ENCODE measurements at places on chromosomes 4 and X.

- no peak for DNase-seq
Measured at GRCh38 chrX:96909291-96909690, 25.6 kb downstream of the RPA4 start.

DNA sequence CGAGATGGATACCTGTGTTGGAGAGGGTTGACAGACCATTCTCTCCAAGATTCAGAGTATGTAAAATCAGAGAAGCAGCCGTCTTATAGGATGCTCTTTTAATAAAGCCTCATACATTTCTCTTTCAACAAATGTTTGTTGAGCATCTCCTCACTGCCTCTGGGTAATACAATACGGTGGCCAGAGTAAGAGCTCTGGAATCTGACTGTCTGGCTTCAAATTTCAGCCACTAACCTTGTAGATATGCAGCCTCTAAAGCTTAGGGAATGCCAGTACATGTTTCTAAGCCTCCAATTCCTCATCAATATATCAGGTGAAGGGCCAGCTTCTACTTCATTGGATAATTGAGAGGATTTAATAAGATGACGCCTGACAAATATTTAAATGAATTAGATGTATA lies 61.3 kb downstream of the CLNK start:
- no peak for DNase-seq

GRCh38 chrX:136202889-136203288 lies 48.3 kb downstream of the MAP7D3 start:
- no peak for DNase-seq

GRCh38 chr4:150315175-150315574 lies 236.9 kb downstream of the DCLK2 start:
- DNase-seq = no peak

GRCh38 chrX:145848448-145848847 lies 30.8 kb downstream of the SLITRK2 start:
- DNase-seq = no peak

DNA sequence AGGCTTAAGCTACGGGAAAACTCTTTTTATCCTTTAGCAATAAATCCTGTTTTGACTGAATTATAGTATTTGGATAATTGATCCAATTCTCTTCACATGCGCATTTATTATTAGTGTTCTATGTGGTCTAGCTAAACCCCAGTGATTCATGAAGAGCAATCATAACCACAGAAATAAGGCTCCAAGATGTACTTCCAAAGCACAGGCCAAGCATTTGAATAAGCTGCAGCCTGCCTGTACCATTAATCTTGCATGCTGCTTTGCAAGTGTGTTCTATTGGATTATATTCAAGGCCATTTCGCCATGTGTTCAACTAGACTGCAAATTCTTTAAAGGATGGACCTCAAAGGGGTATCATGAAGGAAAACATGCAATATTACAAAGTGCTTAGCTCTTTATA lies 385.2 kb upstream of the FAT1 start:
- DNase-seq = no peak

GRCh38 chrX:46903458-46904242 lies 8.6 kb upstream of the JADE3 start:
- peak; percentile 75 for DNase-seq

DNA sequence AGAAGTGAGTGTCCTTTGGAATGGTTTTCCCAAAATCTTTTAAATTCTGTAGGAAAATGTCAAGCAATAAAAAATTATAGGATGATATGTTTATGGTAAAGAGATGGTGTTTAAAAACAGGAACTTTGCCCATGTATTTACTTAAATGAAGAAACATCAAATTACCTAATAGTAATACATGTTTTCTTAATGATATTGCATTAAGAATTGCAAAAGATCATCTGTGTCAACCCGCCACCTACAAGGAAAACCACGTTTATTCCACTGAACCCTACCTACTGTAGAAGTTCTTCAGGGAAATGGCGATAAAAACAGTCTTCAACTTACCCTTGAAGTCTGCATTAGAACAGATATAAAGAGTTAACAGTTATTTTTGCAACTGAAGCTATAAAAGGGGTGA lies 67.2 kb upstream of the NDP start:
- DNase-seq = no peak

DNA sequence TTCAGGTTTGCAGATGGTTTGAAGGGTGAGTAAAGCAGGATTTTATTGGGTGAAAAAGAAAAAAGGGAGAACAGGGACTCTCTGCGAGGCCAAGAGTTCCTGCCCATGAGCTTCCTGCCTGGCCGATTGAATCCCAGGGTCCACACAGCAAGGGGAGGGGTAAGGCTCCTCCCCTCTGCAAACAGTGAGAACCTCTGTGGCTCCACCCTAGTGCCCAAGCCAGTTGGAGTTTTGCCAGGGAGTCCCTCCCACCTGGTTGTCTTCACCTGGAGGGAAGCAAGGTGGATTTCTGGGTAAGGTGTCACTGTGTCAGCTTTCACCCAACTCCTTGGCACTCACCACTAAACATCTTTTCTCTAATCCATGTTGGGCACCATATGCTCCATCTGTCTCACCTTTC lies 70.9 kb downstream of the PDHA2 start:
- DNase-seq = no peak

- DNase-seq = no peak
Measured at GRCh38 chr4:10951306-10951705, 266.7 kb upstream of the CLNK start.

- no peak for DNase-seq
Measured at GRCh38 chrX:97672138-97672537, 788.4 kb downstream of the RPA4 start.

- DNase-seq = no peak
Measured at GRCh38 chr4:147578051-147578476, 39.1 kb upstream of the TMEM184C start.

- DNase-seq = no peak
Measured at GRCh38 chr4:184680698-184681097, 31.2 kb downstream of the PRIMPOL start.

DNA sequence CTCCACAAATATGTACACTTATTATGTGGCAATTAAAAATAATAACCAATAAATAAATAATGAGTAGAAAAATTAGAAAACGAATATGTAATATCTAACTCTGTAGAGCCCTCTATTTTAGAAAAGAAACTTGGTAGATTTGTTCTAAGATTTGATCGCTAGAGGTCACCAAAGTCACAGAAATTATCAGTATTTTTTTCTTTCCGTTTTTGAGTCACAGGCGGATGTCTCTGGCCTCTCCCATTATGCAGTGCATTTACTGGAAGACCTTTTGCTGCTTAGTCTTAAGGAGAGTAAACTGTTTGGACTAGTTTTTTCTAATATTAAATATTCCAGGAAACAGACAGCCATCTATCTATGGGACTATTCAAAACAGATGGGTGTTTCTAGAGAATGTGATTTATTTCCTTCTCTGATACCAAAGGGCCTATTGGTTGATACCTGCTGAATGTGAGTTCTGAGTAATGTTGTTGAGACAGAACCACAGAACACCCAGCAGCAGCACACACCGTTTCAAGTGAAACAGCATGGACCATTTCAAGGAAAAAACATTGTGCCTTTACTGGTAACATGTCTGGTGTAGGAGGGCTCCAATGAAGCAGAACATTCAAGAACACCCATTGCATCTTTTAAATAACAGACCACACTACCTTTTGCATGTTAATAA lies 34.0 kb upstream of the GYPA start:
- DNase-seq = no peak

GRCh38 chr4:105558277-105558676 lies 5.9 kb downstream of the ARHGEF38 start:
- DNase-seq = no peak

DNA sequence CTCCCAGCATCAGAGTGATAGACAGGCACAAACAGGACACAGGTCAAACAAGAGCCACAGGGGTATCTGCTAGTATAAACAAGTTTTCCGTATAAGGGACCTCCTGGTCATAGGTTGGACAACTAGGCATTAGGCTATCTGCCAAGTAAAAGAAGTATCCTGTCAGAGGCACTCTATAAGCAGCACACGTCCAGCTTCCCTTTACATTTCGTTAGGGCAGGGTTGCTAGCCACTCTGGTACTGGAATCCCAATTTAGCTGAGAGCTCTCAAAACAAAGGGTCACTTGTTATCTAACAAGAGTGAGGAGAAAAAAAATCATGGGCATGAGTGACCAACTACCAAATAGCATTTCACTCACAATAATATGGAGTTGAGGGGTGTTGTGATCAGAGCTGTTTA lies 780.7 kb upstream of the DIAPH2 start:
- DNase-seq = no peak

GRCh38 chr4:184647266-184648053 lies 1.8 kb downstream of the CASP3 start:
- no peak for DNase-seq

GRCh38 chr4:41329361-41329760 lies 72.6 kb downstream of the UCHL1 start:
- DNase-seq = no peak

GRCh38 chr4:31674313-31674947 lies 954.3 kb downstream of the PCDH7 start:
- no peak for DNase-seq

DNA sequence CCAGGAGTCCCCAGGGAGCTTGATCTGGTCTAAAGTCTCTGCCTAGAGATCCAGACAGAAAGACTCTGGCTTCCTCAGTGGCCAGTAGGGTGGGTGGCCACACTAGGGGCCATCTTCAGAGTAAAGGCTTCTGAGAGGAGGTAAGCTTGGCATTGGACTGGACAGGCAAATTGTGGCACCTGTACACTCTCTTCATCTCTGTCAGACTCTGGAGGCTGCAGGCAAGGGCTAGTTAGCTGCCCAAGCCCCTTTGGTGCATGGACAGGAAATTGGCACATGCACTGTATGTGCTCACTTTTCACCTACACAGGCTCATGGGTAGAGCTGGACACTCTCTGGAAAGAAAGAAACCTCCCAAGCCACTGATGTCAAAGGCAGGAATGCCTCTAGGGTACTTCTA lies 142.8 kb downstream of the PJA1 start:
- no peak for DNase-seq

- DNase-seq = no peak
Measured at GRCh38 chr4:164997324-164997723, 19.9 kb upstream of the TRIM61 start.

- DNase-seq = no peak
Measured at GRCh38 chr4:76658231-76659102, 223.4 kb downstream of the SHROOM3 start.

- DNase-seq = no peak
Measured at GRCh38 chrX:16822723-16823122, 36.5 kb downstream of the TXLNG start.

DNA sequence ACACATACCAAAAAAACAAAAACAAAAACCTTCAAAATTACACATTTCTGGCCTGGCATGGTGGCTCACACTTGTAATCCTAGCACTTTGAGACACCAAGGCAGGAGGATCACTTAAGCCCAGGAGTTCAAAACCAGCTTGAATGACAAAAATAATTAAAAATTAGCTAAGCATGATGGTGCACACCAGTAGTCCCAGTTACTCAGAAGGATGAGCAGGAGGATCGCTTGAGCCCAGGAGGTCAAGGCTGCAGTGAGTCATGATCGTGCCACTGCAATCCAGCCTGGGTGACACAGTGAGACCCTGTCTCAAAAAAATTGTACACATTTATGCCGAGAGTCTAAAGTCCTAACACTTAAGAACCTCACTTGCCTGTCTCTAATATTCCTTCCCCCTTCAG lies 18.3 kb downstream of the SLC39A8 start:
- no peak for DNase-seq

DNA sequence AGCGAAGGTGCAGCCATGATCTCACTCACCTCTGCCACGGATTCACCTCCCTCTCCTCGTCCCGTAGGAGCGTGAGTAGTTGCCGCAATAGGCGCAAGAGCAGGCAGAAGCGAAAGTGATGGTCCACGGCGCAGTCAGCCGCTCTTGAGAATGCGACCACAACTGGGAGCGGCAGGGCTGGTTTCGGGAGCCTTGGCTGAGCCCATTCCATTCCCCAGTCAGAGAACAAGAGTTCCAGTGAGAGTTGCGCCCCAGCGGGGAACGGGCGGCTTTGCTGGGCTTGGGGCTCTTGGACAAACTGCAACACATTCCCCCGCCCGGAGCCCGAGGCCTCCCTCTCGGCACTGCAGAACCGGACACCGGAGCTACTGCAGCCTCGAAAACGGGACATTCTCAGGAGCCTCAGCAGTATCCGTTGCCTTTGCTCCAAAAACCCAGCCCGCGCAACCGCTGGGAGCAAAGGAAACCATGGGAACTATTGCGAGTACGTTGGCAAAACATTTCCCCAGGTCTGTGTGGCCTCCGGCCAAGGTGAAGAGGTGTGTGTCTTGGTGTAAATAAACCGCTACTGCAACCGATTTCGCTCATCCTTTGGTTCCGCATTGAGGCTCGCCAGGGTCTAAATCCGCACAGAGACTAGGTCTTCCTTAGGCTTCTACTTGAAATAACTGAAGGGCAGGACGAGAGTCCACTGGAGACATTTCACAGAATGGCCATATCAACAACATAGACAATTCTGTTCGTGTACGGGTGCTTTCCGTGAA lies 5.7 kb upstream of the ZBTB33 start:
- peak; percentile 78 for DNase-seq

DNA sequence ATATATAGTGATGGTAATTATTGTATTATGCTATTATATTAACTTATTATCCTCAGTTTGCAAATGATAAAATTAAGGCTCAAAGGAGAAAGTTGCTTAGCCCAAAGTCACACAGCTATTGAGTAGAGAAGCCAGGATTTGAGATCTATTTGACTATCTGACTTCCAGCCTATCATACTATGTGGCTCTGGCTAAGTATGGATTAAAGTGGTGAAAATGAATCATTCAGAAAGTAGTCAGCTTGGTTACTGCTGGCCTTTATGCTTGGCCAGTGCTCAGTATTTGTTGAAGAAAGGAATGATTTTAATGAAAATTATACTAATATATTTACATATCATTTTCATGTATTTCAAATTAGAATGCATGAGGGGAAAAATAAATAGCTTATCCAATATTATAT lies 219.8 kb downstream of the SHROOM3 start:
- no peak for DNase-seq

DNA sequence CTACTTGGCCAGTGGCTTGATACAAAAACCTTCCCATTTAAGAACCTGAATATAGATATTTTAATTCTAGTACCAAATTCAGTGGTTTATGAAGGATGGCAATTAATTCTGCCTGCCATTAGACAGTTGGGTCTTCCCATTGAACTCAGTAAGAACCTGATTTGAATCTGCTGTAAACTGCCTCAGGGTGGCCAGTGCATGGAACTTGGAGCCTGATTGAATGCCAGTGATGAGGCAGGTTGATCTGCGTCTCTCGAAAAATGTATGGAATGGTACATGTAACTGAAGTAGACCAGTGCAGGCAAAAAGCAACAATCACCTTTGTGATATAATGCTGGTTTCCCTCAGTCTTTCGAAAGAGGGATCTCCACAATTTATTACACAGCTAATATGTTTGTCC lies 421.4 kb downstream of the TMA16 start:
- DNase-seq = no peak

DNA sequence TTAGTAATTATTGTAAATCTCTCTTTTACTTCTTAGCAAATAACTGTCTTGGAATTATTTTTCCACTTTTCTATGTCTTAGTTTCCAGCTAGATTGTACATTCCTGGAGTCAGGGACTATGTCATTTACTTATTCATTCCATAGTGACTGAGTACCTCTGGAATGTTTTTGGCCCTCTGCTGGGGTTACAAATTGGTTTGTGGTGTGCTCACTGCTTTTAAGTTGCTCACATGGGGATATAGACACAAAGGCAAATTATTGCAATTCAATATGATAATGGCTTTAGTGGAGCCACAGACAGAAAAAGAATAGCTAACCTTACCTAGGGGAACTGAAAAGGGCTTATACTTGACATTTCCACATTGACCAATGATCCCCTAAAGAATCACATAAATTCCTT lies 63.7 kb upstream of the PDGFRA start:
- no peak for DNase-seq

Measured in left forelimb (tissue), 1 donor.